ENCODE measurements at places on chromosomes 1 and 21.

GRCh38 chr1:226034482-226034881 is 28.0 kb upstream of the H3-3A start:
- DNase-seq, result peak; percentile 95

- no peak for DNase-seq
Measured at GRCh38 chr21:14742119-14742518, 196.0 kb upstream of the SAMSN1 start.

GRCh38 chr1:214983126-214983869 is 99.2 kb upstream of the KCNK2 start:
- DNase-seq, result no peak

DNA sequence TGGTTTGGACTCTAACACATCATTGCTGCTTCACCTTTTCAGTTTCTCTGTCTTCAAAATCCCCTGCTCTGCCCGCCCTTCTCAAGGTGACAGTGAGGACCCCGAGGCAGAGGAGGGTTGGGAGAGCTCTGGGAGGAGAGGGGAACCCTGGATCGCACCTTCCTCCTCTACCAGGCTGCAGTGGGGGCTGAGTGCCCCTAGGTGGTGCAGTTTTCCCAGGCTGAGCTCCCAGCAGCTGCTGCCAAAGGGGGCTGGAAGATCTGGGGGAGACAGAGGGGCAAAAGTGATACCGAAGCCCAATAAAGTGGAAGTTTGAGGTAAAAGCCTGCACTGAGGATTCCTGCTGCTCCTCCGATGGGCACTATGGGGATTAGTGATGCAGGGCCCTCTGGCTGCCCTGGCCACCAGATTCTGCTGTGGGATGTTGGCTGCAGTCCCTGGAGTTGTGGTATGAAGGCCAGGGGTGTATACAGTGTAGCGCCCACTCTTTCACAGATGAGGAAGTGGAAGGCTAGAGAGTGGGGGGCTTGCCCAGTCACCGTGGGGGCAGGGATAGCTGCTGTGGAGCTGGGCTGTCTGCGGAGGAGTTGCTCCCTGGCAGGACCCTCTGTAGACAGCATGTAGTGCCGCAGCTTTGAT is 40.7 kb upstream of the SCMH1 start:
- DNase-seq, result no peak

GRCh38 chr1:38375035-38375434 is 328.4 kb upstream of the POU3F1 start:
- DNase-seq, result no peak

GRCh38 chr1:19610282-19610981 is 33.7 kb upstream of the NBL1 start:
- DNase-seq, result no peak

- peak; percentile 21 for DNase-seq
Measured at GRCh38 chr1:156959414-156959813, 39.0 kb downstream of the LRRC71 start.

- no peak for DNase-seq
Measured at GRCh38 chr21:42172596-42173483, 46.1 kb upstream of the ABCG1 start.

DNA sequence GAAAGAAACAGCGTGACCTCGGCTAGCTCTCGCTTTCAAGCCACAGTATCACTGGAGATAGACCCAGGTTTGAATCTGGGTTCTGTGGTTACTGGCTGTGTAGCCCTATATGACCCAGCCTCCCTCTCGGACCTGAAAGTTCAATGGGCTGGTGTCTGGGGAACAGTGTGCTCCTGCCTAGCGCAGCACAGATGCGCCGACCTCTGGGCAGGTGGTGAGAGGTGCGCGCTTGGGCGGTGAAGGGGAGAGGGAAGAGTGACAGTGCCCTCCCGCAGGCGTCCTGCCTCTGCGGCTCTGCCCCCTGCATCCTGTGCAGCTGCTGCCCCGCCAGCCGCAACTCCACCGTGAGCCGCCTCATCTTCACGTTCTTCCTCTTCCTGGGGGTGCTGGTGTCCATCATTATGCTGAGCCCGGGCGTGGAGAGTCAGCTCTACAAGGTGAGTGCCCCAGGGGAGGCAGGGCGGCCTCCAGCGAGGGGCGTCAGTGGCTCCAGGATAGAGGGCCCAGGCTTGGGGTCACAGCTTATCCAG is 10.5 kb downstream of the SERINC2 start:
- no peak for DNase-seq

GRCh38 chr1:60428127-60428526 is 354.6 kb upstream of the C1orf87 start:
- DNase-seq, result no peak

All from GM04503 (cell line).